ENCODE measurements at places on chromosomes 2 and 18. TPM values are rescaled to one million over a fixed set of nuclear protein-coding genes. Genes with fewer than 3 reads are reported as not detected.

DNA sequence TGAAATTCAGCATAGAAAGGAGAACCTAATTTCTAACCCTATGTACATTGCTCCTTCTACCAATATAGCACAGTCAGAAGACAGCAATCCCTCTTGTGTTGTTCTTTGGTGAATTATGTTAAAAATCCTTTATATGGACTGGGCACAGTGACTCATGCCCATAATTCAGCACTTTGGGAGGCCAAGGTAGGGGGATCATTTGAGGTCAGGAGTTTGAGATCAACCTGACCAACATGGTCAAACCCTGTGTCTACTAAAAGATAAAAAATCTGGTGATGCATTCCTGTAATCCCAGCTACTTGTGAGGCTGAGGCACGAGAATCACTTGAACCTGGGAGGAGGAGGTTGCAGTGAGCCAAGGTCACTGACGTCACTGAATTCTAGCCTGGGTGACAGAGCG is 195.6 kb downstream of the TMX3 start:
- no peak for DNase-seq

GRCh38 chr2:152431370-152432098 is 96.6 kb downstream of the FMNL2 start:
- DNase-seq, result no peak

- DNase-seq, result no peak
Observed at GRCh38 chr2:147609301-147609700, 235.5 kb upstream of the ACVR2A start.

GRCh38 chr2:19496646-19497045 is 138.2 kb upstream of the OSR1 start:
- DNase-seq, result no peak

TTL gene
- 35.9 TPM for total RNA-seq

- no peak for DNase-seq
Observed at GRCh38 chr2:120876526-120877280, 141.0 kb downstream of the GLI2 start.

GRCh38 chr2:206983161-206983859 is 44.0 kb downstream of the CPO start:
- no peak for DNase-seq

GRCh38 chr2:237452861-237453260 is 34.2 kb upstream of the MLPH start:
- no peak for DNase-seq

DNA sequence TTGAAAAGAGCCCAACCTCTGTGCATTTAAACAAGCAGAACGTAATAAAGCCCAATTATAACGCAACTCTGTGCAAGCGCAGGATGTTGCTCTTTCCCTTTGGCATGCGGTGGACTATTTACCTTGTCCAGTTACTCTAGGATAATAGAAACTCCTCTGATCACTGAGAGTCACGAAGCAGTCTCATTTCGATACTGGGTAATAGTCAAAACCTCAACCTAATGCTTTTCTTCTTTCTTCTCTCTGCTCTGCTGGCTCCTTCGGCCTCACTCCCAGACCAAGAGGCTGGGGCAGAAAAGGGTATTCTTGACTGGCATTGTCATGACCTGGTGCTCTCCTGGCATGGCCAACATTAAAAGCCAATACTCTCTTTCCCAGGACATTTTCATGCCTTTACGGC is 89.7 kb upstream of the GCFC2 start:
- no peak for DNase-seq

- DNase-seq, result no peak
Observed at GRCh38 chr2:214904634-214905033, 95.2 kb upstream of the BARD1 start.

GRCh38 chr2:30768036-30768686 is 39.1 kb downstream of the CAPN13 start:
- DNase-seq, result no peak

SDC1 gene
- 3.1 TPM for total RNA-seq

VIL1 gene
- 3.6 TPM for total RNA-seq

LBX2 gene
- total RNA-seq, result 0.71 TPM

DNA sequence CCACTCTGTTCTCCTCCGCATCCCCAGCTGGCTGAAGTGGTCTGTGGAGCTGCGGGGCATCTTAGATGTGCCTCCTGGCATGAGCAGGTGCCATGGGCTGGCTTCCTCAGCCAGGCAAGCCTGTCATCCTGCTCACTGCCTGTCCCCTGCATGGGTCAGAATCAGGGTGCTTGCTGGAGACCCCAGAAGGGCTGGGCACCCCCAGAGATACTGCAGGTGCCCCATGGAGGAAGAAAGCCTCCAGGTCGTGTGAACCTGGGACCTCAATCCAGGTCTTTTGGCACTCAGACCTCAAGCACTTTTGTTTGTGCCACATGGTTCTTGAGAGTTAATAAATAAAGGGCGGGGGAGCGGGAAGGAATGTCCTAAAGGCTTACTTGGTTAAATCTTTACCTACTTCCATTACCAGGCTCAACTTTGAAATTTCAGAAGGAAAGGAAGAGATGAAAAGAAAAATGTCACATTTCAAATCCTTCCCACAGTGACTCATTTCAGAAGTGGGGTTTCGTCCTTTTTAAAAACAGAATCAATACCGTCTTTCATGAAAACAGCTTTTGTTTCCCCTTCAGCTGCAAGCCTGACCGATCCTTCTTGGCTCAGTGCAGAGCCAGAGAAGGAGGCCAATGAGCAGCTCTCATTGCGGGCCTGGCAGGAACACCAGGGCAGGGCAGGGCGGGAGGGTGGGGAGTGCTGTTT is 69.9 kb downstream of the RHOB start:
- no peak for DNase-seq

DNA sequence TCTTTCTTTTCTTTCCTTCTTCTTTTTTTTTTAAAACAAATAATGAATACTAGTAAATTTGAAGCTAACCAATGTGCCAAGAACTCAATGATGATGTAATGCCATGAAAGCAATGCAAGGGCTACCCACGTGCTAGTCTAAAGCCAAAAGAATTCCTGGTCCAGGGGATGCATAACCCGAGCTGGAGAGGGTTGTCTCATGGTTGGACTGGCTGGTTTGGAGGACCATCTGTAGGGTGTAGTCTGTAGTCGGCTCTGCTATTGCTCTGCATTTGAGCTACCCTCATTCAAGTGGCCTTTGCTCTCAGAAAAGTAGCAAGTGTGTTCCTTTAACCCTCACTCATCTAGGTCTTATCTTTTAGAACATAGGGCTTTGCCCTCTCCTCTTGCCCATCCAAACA is 469.6 kb upstream of the CELF4 start:
- no peak for DNase-seq

- DNase-seq, result no peak
Observed at GRCh38 chr18:58055890-58056558, 12.0 kb downstream of the NEDD4L start.

DNA sequence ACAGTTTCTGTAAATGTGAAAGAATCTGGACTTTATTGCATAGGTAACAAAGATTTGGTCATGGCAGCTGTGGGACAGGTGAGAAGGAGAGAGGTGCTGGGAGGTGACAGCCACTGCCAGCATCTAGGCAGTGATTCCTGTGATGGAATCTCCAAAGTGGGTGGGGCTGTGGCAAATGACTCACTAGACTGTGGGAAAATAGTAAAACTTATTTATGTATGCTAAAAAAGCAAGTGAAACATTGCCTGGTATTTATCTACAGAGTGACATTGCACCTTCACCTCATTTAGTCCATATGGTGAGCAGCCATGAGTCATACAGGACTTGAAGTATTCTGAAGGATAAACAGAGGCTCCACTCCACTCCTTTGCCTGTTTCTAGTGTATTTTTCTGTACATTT is 145.3 kb upstream of the MEX3C start:
- no peak for DNase-seq

GRCh38 chr2:108367561-108368175 is 10.1 kb upstream of the SULT1C4 start:
- no peak for DNase-seq

DNA sequence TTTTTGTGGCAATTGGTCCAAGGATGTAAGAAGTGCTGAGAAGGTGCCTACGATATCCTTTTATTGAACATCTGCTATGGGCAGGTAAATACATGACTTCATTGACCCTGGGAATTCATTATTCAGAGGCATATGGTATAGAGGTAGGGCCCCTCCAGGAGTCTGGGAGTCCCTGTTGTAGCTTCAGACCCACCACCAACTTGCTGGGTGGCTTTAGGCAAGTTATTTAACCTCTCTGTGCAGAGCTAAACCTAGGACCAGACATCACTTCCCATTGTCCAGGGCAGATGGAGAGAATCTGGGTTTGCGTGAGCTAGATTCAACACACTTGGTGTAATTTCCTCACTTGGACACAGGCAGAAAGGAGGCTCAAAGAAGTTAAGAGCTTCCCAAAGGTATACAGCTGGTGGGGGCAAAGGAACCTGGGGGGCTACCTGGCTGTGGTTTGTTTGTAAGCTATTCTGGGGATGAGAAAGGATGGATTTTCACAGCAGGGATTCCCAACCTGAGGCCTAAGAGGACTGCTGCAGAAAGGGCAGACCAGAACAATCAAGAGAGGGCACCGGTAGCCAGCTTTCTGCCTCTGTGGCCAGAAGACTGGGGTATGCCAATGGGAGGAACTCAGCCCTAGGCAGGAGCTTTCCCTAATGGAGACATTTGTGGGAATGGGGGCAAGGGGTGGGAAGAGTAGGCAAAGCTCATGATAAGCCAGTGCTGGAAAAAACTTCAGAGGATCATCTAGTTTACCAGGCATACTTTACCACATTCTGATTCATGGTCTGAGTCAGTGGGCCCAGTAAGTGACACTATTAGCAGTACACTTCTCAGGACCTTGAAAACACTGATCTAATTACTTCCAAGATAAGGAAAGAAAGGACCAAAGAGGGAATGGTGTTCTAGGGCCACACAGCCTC is 102.7 kb upstream of the SMAD2 start:
- DNase-seq, result no peak

- no peak for DNase-seq
Observed at GRCh38 chr2:176325732-176326131, 56.5 kb downstream of the MTX2 start.

DNA sequence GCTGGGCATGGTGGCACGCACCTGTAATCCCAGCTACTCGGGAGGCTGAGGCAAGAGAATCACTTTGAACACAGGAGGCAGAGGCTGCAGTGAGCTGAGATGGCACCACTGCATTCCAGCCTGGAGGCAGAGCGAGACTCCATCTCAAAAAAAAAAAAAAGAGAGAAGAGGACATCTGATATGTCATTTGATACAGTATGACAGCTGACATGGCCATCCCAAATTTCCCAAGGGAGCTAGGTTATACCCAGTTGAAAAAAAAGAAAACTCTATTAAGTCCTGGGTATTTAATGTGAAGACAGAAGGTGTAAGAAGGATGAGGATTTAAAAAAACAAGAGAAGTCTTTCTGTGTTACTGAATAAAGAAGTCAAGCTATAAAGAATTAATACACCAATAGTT is 23.3 kb downstream of the CLASP1 start:
- DNase-seq, result no peak

GRCh38 chr2:156787517-156787916 is 351.3 kb downstream of the GPD2 start:
- no peak for DNase-seq

DNA sequence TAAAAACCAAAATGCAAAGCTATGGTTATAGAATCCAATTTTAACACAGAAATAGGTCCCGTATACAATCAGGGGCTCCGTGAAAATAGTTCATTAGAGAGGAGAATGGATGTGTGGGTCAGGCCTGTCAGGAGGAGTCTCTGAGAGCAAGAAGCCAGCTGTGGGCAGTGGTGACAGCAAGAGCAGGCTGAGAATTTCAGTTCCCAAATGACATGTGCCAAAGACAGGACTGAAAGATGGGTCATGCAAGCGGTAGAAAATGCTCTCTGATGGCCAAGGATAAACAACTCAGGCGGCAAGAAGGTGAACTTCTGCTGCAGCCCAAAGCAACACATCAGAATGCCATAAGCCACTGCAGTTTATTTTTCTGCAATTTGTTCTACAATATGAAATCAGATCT is 100.4 kb downstream of the CCDC141 start:
- no peak for DNase-seq

DNA sequence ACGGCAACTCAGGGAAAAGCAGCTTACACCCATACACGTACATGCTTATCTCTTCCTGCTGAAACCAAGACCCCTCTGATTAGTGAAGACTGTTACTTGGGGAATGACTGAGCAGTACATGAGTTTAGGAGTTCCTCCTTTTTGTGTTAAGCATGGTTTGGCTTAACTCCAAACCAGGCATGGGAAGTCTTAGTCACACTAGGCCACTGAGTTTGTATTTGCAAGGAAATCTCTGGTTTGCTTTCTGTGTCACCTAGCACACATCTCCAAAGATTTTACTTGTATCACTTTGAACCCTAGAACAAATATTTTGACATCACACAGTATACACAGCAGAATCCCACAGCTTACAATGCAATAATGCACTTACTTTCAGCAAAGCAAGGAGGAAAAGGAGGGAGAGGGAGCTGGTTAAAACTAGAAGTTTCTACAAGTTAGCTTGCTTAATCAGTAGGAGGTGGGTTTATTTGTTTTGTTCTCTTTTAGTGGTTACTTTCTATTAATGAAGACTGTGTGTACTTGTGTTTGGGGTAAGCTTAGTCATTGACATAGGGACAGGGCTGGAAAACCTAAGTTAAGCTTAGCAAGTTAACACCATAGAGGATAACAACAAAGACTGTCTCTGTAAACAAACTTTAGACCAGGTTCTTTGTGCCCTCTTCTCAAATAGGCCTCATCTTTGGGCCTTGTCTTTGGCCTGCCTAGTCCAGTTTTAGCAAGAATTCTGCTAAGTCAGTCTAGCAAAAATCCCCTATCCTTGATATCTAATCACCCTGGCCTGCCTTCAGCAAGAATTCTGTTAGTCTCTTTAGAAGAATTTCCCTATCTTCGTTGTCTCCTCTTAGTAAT is 219.4 kb downstream of the MREG start:
- peak; percentile 42 for DNase-seq

DNA sequence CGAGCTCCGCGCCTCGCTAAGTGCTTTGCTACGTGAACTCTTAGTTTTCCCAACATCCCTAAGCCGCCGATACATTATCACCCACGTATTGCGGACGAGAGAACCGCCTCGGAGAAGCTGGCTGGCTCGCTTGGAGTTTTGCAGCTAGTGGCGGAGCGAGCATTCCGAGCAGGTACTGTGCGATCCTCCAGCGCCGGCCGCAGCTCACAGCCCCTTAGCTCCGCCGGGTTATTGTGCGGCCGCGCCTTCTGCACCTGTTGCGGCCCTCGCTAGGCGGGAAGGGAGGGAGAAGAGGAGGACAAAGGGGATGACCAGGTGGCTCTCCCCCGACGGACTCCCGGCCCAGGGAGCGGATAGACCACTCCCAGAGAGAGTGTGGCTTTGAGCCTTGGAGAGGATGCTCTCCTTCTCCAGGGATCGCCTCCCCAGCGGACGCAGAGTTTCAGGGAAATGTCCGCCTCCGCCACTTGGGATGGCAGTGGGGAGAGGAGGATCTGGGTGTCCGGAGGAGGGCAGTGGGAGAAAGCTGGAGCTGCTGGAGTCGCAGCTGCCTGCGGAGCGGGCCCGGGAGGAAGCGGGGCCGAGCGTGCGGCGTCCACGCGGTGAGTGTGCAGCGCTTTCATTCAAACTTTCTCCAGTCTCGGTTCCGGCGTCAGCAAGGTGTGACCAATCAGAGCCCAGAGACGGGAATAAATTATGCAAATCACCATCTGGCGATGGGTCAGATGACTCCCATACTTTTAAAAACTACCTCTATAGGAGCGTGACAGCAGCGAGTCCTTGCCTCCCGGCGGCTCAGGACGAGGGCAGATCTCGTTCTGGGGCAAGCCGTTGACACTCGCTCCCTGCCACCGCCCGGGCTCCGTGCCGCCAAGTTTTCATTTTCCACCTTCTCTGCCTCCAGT is at the start of gene LIPG:
TSS of gene LIPG (plus strand) at position 769 of the 905 bp plus-strand sequence. CDS start 252 bp downstream, outside the sequence.
- no peak for DNase-seq

- DNase-seq, result no peak
Observed at GRCh38 chr2:38907743-38908562, 18.3 kb downstream of the ARHGEF33 start.
